ENCODE measurements at places on chromosomes 13 and 19.

- no peak for DNase-seq
Measured at GRCh38 chr13:49399801-49400472, 43.9 kb downstream of the CAB39L start.

DNA sequence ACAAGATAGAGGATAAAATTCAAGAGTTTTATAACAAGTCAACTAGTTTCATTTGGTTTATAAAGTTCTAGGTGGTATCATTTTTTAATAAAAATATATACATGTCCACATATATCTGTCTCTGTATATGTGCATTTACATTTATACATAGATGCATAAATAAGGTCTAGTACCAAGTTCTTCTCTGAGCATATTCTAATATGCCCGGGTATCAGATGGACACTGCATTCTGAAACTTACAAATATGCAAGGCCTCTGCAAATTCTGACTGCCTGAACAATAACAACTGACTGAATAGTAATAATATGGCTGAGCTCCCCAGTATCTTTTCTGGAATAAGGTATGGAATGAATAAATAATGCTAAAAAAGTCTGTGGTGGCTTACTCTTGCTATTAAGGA lies 304.8 kb downstream of the KLF12 start:
- no peak for DNase-seq

GRCh38 chr13:42971691-42972347 lies 20.2 kb downstream of the EPSTI1 start:
- no peak for DNase-seq

DNA sequence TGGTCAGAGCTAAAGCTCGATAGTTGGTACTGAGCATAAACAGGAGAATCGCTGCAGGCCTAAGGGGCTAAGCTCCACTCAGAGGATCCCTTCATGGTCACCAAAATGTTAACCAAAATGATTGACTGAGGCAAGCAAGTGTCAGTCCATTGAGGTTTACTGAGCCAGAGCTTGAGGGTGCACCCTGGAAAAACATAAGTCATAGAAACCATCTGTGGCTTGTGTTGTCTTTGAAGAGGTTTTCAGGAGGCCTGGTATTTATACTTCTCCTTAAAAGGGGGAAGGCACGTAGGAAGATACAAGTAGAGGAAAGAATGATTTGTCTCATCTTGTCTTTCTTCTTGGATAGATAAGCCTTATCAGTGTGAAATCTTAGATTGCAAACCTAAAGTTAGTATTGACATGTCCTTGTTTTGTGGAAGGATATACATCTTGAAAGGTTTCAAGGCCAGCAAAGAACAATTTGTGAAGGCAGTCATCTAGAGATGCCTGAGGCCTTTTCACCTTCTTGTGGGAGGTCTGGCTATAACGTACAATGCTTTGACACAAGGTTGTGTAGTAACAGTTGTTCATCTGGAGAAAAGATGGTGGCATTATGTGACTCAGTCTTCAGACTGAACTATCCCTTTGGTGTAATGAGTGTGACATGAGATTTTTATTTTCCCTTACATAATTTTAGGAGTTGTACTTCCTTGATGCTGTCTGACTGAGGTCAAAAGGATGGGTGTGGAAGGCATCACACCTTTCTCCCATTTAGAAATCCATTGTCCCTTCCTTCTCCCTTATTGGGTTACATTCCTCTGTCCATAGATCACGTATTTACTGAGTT lies 14.7 kb upstream of the CEACAM6 start:
- no peak for DNase-seq

- peak; percentile 73 for DNase-seq
Measured at GRCh38 chr13:23466144-23467002, 32.9 kb upstream of the SACS start.

DNA sequence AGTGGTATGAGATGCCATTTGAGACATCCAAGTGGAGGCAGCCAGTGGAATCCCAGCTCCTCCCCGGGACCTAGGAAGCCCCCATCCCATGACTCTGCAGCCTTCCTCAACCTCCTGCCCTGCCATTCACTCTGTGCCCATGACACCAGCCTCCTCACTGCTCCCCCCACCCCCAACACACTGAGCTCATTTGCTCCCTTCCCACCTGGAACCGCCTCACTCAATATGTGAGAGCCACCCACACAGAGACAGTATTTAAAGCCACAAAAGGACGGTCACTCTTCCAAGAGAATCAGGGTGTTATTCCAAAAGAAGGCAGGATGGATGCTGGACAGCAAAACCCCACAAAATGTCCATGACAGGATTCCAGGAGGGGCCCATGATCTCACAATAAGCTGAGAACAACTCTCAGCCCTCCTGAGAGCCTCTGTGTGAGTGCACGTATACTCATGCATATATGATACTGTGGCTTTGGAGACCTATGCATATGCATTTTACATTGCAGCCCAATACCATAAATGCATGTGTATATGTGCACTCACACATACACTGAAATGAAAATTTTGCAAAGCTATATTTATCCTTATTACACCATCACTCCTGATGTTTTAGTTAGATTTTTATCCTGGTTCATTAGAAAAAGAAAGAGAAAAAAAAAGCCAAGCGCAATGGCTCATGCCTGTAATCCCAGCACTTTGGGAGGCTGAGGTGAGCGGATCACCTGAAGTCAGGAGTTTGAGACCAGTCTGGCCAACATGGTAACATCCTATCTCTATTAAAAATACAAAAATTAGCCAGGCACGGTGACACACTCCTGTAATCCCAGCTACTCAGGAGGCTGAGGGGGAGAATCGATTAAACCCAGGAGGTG lies 10.8 kb upstream of the RANBP3 start:
- no peak for DNase-seq

GRCh38 chr13:107867701-107868661 lies 347.4 kb downstream of the LIG4 start:
- DNase-seq = peak; percentile 67

DNA sequence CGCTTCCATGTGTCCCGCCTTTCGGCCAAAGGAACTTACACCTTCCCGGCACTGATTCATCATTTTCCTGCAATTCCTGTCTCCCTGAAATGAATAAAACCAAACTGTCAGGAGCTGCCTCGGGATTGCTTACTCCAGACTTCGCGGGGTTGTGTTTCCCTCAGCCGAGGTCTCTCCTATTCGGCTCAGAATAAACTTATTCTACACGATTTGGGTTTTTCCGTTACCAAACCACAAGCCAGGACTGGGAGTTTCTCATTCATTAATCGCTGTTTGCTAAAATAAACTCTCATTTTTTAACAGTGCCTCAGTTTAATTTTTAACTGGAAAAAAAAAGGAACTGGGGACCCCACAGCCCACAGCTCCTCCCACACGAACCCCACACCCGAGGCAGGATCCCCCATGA lies 667 bp downstream of the ZNF878 start:
- no peak for DNase-seq

DNA sequence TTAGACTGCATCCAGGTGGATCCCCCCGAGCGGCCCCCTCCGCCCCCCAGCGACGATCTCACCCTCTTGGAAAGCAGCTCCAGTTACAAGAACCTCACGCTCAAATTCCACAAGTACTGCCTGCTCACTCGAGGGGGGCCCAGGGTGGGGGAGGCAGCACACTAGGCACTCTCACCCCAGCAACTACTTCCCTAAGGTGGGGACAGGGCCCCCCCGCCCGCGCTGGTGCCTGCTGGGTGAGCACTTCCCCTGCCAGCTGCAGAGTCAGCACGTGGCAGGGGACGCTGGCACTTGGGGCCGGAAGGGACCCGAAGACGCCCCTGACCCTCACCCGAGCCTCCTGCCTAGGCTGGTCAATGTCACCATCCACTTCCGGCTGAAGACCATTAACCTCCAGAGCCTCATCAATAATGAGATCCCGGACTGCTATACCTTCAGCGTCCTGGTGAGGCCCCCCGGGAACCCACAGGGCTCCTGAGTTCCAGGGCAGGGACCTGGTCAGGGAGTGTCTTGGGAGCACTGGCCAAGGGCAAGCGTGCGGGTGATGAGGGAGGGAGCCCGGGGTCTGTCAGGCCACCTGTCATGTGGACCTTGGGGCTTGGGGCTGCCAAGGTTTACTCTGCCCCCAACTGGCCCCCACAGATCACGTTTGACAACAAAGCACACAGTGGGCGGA lies 5.2 kb downstream of the MCOLN1 start:
- DNase-seq = no peak

- no peak for DNase-seq
Measured at GRCh38 chr13:30362869-30363268, 55.5 kb upstream of the KATNAL1 start.

GRCh38 chr13:21336609-21337349 lies 122.3 kb downstream of the ZDHHC20 start:
- no peak for DNase-seq

GRCh38 chr19:28446511-28446910 lies 766.4 kb downstream of the UQCRFS1 start:
- DNase-seq = no peak

GRCh38 chr13:37914781-37915391 lies 45.3 kb upstream of the TRPC4 start:
- no peak for DNase-seq

GRCh38 chr19:14105680-14106079 lies 11.9 kb downstream of the PRKACA start:
- no peak for DNase-seq

DNA sequence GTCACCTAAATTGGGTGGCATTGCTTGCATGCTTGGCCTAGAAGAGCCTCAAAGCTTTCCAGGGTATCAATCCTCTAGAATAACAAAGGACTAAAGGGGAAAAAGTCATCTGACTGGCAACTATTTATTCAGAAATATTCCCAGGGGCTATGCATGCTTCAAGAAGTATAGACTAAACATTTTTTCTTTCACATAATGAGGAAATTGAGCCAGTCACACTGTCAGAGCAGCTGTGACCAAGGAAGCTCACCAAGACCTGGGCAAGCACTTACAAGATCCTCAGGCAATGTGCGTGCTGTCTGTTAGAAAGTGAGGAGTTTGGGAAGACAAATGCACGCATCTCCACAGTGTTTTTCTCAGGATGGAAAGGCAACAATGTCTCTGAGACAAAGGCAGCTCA lies 747.2 kb downstream of the DIAPH3 start:
- DNase-seq = no peak

GRCh38 chr19:11204943-11205349 lies 7.6 kb upstream of the KANK2 start:
- DNase-seq = peak; percentile 86

DNA sequence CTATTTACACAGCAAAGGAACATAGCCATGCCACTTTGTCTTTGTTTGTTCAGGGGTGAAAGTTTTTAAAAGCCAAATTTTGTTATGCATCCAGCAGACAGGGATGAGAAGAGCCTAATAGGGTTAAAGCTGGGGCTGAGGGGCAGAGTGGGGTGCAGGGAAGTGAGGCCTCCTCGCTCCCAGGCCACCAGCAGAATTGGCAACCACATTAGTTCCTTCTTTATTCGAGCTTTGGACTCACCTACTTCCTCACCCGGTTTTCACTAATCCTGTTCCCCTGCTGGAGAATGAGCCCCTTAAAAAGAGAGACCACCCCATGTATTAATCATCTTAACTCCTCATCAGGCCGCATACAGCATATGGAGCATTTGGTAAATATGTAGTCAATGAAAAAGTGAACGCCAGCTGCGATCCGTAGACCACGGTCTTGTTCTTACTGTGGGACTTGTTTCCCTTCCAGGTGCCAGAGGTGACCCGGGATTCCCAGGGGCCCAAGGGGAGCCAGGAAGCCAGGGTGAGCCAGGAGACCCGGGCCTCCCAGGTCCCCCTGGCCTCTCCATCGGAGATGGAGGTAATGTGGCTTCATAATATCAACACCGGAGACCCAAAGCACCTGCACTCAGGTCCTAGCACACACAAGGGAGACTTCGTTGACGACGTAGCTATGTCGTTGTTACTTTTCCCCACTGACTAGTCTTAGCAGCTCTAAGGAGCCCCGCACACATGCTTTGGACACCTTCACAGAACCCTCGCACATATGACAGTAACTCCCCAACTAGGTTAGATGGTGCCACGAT lies 112.1 kb downstream of the RAB20 start:
- no peak for DNase-seq

GRCh38 chr13:34591900-34592529 lies 350.1 kb upstream of the NBEA start:
- DNase-seq = no peak

DNA sequence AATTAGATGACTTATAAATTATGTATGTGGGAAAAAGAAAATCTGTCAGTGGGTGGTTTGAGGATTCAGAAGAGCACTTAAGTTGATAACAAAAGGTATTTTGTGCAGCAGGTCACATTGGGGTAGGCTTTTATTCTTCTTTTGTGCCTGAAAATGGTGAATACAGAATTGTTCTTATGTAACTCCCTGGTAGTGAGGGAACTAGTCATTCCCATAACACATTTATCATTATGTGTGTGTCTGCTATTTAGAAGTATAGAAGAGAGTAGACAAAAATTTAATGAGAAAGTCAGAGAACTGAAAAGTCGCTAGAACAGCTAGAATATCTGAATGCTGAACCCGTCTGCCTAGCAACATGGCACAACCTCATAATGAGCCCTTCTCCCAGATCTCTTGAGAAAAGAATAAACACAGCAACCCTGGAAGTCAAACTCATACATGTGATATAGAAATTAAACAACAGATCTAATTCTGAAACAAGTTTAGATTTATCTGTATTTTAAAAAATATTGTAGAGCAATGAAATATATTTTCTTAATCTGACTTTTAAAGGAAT lies 111.8 kb upstream of the EDNRB start:
- no peak for DNase-seq

DNA sequence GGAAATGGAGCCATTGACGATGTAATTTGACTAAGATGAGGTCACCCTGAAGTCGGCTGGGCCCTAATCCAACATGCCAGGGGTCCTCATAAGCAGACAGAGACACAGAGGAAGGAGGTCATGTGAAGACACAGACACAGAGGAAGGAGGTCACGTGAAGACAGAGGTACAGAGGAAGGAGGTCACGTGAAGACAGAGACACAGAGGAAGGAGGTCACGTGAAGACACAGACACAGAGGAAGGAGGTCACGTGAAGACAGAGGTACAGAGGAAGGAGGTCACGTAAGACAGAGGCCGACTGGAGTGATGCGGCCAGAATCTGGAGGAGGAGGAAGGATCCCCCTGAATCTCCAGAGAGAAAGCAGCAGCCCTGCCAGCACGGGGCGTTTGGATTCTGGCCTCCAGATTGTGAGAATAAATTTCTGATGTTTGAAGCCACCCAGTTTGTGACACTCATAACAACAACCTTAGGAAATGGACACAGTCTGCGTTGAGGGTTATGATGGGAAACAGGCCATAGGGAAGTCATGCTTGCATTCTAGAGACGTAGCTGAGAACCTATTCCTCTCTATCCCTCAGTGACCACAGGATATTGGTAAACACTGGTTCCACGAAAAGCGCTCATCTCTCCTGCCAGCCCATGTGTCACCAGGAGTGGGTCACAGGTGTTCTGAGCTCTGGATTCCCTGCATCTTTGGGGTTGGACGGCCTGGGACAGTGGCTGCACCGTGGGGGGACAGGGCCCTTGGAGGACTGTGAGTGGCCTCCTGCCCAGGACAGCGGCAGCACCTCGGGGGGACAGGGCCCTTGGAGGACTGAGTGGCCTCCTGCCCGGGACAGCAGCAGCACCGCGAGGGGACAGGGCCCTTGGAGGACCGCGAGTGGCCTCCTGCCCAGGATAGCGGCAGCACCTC lies 108.5 kb downstream of the SOX1 start:
- DNase-seq = no peak

All from ACHN (cell line).